Right ventricle myocardium inferior (tissue), 1 donor: ENCODE measurements at places on chromosomes 7 and 10. TPM values are rescaled to one million over a fixed set of nuclear protein-coding genes. Genes with fewer than 3 reads are reported as not detected.

- DNase-seq: no peak
Measured at GRCh38 chr7:93006480-93007095, 111.2 kb downstream of the SAMD9 start.

DNA sequence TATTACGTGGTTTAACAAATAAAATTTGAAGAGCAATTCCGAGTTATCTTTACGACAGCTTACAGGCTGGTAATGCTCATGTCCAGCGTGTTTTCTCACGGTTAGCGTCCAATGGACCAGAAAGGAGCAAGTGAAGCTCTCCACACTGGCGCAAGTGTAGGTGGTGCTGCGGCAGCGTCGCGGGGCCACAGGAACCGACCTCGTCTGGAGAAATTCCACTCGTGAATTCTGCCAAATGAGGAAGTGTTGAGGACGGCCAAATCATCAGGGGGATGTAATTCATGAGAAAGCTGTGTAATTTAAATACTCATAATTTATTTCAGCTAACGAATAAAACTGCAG is 350 bp upstream of the ZNF37A start:
- DNase-seq: peak; percentile 76

- DNase-seq: peak; percentile 90
Measured at GRCh38 chr10:80158598-80159127, 26.1 kb downstream of the PLAC9 start.

GRCh38 chr10:55793024-55793423 is 568.0 kb downstream of the ZWINT start:
- DNase-seq: no peak

- DNase-seq: no peak
Measured at GRCh38 chr10:2117641-2118040, 380.3 kb upstream of the ADARB2 start.

GRCh38 chr7:47093320-47094234 is 488.3 kb downstream of the TNS3 start:
- DNase-seq: no peak

DNA sequence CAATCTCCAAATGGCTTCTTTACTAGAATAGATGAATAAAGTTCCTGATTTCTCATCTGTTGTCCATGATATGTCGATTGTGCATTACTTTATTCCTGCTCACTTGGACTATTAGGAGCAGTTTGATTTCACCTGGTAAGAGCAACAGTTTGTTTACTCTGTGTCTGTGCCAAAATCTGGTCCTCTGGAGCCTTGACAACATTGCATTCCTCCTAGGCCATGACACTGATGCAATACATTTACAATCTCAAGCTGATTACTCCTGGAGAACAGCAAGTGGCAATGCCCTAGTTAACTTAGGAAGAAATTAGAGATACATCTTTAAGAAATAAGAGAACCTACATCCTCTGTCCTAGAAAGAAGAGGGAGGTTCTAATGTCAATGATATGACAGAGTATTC is 71.8 kb downstream of the SGCE start:
- no peak for DNase-seq

- DNase-seq: no peak
Measured at GRCh38 chr7:120806669-120807068, 51.3 kb downstream of the TSPAN12 start.

GRCh38 chr7:147765301-147765700 is 825.3 kb upstream of the C7orf33 start:
- no peak for DNase-seq

GRCh38 chr7:80472491-80473200 is 39.2 kb downstream of the GNAT3 start:
- DNase-seq: no peak

GRCh38 chr10:110525349-110526260 is 27.9 kb downstream of the DUSP5 start:
- DNase-seq: no peak

DNA sequence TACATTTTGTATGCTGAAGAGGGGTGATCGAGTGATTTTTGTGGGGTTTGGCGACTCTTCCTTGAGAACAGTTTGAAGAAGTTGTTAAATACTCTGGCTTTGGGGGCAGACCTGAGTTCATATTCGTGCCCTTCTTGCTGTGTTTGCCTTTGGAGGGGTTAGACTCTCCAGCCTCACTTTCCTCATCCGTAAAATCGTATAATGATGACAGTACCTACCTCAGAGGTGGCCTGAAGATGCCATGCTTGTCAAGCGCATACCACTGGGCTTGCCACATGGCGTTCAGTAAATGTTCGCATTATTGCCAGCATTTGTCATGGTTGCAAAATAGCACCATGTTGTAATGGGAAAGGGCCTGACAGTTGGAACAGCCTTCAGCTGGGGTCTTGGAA is 1.3 kb downstream of the STK17A start:
- no peak for DNase-seq

DNA sequence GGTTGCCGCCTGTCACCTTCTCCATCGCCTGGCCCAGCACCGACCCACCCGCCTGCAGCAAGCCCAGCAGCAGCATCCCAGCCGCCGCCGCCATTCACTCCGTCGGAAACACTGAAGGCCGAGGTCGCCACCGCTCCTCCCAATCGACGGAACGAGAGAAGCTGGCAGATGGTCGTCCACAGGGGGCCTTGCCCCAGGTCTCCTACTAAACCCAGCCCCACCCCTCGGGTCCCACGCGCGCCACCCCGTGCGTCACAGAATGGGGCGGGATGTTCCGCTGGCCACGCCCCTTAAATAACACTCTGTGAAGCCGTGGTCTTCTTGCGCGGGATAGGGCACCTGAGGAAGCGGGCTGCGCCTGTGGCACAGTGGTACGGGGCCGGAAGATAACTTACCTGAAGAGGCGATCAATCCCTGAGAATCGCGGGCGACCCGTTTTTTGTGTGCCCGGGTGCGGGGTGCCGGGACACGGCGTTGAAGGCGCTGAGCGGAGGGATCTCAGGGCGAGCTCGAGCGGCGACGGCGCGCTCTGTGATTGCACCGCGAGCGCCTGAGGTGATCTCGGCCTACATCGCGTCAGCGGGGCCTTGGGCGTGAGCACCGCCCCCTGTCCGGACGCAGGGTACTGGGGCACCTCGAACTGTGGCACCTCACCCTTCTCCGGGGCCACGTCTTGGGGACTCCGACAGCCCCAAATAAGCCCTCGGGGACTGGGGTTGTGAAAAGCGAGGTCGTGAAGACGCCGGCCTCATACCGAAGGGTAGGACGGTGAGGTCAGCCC is at the start of gene CYP51A1:
Gene CYP51A1 (minus strand): TSS at position 207 of the 781 bp plus-strand sequence. CDS start 113 bp downstream, at position 94.
- DNase-seq: peak; percentile 95

- DNase-seq: no peak
Measured at GRCh38 chr10:48613016-48613415, 8.1 kb upstream of the ARHGAP22 start.

DNA sequence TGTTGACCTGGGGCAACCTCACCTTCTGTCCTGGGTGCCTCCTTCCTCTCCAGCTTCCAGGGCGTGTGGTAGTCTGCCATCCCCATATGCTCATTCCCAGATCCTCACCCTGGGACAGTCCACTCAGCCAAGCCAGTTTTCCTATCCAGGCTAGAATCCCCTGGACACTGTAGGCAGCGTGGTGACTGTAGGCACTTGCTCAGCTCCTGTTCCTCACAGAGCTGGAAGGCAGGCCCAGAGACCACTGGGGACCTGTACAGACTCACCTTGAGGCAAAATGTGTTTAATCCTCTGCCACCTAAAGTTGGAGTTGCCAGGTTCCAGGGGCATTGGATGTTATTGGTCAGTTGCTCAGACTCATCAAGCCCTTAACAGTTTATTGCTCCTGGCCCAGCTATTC is 2.4 kb upstream of the GRID1 start:
- no peak for DNase-seq

- no peak for DNase-seq
Measured at GRCh38 chr10:80685355-80685754, 147.7 kb downstream of the SH2D4B start.

GRCh38 chr10:122019414-122019975 is 30.5 kb downstream of the TACC2 start:
- no peak for DNase-seq

DNA sequence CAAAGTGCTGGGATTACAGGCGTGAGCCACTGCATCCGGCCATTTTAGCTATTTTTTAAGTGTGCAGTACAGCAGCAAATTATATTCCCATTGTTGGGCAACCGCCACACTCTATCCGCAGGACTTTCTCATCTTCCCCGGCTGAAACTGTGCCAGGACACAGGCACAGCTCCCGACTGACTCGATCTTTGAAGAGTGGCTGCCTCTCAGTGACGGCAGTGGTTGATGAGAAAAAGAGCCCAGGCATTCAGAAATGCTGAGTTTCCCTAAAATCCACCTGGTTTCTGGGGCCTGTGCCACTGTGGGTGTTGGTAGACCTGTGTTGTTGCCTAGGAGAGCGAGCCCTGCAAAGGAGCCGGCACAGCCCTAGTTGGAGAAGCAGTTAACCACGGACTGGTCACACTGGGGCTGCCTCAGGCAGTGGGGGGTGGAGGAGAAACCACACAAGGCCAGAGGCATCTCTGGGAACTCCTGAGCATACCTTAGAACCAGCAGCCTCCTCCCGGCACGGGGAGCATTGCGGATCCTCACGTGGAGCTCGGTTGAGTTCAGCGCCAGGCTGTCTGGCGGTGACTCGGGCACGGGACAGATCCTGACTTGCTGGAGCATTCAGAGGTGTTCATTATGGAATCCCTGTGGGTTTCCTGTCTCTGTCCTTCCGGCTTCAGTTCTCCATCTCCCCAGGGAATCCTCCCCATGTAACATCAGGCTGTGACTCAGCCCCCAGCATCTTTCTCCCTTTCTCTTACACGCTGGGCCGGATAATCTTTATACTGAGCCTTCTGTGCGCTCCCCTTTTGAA is 16.2 kb downstream of the PFKFB3 start:
- DNase-seq: no peak

Gene GSDME
- 4.1 TPM for total RNA-seq

Gene WNT2
- not detected for total RNA-seq

Gene GPR146
- total RNA-seq: 30.6 TPM

Gene KIAA1549
- 1.8 TPM for total RNA-seq
